ENCODE measurements at places on chromosomes 13 and 19.
A peak's percentile ranks its signal among the peaks of the same experiment; 100 is the strongest.

DNA sequence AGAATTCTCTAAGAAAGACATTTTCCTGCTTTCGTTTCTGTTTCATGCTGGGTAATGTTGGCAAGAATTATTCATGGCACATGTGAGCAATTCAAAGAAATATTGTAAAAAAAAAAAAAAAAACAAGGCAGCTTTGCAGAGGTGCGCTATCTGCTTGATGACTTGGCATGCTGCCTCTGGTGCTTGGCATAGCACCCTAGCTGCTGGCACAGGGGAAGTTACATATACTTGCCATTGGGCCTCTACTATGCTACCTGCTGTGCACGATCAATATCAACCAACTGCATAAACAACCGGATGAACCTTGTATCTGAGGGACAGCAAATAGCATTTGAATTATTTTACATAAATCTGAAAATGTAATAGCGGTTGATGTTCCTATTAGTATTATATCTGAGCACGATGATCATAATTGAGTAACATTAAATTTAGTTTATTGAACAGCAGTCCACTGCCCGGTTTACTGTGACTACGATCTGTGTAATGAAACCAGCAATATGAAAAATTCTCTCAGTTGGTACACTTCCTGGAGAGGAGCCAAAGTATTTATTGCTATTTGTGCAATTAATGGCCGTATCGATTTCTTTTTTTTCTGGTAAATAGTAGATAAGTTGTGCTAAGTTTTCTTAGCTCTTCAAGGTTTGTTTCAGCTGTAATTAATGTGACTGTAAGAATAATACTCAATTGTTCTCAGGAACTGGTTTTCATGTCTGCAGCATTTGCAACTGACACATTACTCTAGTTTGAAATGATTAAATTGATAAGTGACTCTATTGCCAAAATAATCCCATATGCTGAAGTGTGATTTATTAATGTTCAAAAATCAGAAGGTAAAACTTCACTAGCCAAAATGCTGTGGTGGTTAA lies 717.3 kb downstream of the DACH1 start:
- DNase-seq = no peak

GRCh38 chr19:30651066-30651465 lies 278.9 kb downstream of the ZNF536 start:
- no peak for DNase-seq

DNA sequence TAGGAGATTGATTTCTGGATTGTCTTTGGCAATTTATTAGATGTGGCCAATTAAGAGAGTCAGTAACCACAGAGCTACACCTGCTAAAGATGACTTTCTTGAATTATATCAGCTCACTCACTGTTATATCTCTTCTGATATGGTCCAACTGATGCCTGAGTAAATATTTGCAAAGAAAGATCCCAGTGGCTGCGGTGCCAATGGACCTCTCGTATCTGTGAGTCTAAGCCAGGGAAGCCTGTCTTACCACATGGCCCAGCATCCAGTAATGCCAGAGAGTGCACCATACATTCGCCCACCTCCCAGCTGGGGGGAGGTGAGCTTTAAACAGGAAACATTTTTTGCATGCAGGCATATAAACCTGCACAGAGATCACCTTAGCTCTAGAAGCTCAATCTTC lies 82.7 kb upstream of the SLC15A1 start:
- no peak for DNase-seq

GRCh38 chr13:28049880-28050875 lies 50.2 kb downstream of the FLT3 start:
- no peak for DNase-seq

- no peak for DNase-seq
Observed at GRCh38 chr19:3276341-3276799, 51.9 kb downstream of the CELF5 start.

DNA sequence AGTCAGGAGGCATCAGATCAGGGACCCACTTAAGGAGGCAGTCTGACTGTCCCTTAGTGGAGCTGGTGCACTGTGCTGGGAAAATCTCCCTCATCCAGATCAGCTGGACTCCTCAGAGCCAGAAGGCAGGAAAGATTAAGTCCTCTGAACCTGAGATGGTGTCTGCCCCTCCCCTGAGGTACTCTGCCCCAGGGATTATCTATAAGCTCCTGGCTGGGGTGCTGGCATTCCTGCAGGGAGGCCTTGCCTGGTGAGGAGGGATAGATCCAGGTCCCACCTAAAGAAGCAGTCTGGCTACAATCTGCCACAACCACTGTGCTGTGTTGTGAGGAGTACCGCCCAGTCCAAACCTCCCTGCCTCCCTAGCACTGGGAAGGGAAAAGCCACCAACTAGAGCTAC lies 81.2 kb downstream of the NHLRC3 start:
- DNase-seq = no peak

DNA sequence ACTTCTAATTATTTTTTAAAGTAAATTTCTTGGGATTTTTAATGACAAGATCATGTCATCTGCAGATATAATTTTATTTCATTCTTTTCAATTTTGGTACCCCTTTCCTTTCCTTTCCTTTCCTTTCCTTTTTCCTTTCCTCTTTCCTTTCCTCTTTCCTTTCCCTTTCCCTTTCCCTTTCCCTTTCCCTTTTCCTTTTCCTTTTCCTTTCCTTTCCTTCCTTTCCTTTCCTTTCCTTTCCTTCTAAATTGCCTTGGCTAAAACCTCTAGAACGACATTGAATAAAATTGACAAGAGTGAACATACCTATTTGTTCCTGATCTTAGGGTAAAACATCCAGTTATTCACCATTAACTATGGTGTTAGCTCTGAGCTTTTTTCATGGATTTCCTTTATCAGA lies 334.1 kb downstream of the NDFIP2 start:
- DNase-seq = no peak

DNA sequence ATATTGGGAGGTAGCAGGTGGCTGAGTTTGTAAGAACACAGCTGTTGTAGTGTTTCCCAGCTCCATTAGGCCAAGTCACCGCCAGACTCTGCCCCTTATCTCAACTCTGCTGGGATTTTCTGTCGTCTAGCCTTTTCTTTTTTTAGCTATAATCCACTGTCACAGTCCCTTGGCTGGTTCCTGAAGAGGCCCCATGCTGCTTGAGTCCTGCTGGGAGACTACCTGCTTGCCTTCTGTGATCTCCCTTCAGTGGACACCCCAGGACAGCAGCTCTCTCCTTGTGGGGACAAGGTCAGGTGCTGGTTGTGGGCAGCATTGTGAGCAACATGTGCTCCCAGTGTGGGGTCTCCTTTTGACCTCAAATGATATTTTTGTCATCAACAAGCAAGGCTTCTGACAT lies 195.0 kb upstream of the ATXN8OS start:
- no peak for DNase-seq

GRCh38 chr19:9793071-9793591 lies 24.6 kb upstream of the ZNF846 start:
- peak; percentile 23 for DNase-seq

DNA sequence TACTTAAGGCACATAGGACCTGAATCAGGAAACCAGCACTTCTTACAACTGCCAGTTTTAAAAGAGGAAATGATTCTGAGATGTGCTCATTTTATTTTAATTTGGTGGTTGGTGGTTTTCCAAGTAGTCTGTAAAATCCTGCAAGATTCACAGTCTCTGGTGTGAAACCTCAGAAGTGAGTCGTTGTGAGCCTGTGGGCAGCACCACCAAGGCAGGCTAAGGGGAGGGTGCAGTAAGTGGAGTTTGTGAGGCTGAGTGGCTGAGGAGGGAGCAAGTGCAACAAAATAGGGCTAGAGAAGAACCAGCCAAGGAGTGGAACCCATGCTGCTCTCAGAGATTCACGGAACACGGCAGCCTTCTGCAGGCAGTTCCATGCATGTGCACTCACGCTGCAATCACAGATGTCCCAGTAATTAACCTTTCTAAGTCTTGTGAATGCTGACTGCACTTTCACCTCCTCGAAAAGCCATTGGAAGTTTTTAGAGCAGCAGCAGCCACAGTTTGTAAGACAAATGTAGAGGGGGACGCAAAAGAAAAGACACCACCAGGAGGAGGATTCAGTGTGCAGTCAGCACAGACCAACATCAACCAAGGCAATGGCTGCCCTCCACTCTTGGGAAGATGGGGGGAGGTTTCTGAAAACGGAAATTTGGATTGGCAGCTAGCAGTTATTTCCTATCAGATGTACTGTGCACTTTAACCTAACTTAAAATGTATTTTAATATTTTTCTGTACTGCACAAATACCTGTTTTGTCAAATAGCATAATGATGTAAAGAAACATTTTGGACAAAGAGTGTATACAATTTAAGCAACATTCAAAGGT lies 44.9 kb downstream of the ESD start:
- no peak for DNase-seq

GRCh38 chr13:39618561-39618960 lies 15.6 kb upstream of the LHFPL6 start:
- no peak for DNase-seq

- DNase-seq = no peak
Observed at GRCh38 chr13:98959786-98960605, 17.9 kb downstream of the DOCK9 start.

DNA sequence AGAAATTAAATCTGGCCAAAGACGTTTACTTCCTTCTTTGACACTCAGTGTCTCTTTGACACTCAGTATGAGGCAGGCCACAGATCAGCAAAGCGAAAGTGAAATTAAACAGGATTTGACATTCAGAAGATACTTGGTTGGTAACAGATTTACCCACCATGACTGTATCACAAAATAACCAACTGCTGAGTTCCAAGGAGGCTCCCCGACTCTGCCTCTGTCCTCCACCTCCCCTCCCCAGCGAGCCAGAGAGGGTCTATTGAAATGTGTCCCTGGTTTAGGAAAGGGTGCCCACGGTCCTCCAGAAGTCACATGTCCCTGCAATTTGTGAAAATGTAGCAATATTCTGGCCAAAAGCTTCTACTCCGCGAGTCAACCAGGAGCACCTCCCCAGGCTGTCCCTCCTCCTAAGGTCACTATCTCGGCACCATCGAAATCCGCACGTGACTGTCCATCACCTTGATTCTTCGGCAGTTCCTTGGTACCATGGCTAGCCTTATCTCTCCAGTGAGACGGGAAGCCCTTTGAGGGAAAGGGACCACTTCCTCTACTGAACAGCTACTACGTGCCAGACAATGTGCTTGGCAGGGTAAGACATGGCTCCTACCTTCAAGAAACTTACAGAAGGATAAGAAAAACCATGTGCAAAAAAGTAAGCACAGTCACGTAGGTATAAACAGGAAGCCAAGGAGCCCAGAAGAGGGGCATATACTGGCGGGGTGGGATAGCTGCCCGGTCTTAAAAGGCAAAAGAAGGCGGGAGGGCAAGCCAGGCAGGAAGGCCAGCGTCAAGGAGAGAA lies 1.5 kb downstream of the N4BP2L1 start:
- no peak for DNase-seq

DNA sequence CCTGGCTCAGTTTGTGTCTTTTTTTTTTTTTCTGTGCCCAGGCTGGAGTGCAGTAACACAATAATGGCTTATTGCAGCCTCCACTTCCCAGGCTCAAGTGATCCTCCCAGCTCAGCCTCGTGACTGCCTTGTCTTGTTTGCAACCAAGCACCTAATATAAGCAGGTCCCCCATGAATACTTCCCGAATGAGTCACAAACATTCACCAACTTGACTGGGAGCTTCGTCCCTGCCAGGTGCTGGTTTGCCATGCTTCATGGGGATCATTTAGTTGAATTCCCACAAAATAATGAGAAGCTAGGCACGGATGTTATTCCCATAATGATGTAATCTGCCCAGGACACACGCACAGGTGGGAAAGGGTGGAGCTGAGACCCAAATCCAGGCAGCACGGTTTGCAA lies 176.5 kb downstream of the CACNA1A start:
- no peak for DNase-seq

GRCh38 chr13:21970172-21970571 lies 299.3 kb downstream of the FGF9 start:
- no peak for DNase-seq

- no peak for DNase-seq
Observed at GRCh38 chr13:36840718-36841250, 21.8 kb downstream of the RFXAP start.

DNA sequence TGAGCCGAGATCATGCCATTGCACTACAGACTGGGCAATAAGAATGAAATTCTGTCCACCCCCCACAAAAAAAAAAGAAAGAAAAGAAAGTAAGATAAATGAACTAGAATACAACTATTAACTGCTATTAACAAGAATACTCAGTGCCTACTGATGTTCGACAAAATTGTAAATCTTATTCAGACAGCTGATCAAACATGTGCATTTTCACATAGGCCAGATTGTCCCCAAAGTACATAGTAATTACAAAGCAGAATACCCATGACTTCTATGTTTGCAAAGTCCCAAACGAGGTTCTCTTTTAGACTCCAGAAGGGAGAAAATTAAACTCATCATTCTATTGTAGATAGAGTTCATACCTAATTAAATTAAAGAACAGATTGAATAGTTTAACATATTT lies 113.4 kb downstream of the UFM1 start:
- DNase-seq = no peak

DNA sequence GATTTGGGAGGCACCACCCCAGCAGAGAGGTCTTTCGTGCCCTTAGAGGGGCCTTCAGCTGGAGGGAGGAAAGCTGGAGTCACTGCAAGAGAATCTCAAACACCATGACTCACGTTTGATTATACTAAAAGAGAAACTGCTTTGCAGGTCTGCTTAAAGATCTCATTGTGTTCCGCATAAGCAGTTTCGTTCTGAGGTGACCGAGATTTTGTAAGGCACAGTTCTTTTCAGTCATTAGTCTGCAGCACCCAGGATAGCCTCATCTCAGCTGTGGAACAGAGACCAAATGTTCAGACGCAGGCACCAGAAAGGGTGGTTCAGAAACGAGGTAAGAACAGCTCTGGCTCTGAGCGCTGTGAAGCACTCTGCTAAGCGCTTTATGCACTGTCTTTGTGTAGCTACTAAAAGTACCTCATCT lies 71.2 kb upstream of the GTF3A start:
- no peak for DNase-seq

DNA sequence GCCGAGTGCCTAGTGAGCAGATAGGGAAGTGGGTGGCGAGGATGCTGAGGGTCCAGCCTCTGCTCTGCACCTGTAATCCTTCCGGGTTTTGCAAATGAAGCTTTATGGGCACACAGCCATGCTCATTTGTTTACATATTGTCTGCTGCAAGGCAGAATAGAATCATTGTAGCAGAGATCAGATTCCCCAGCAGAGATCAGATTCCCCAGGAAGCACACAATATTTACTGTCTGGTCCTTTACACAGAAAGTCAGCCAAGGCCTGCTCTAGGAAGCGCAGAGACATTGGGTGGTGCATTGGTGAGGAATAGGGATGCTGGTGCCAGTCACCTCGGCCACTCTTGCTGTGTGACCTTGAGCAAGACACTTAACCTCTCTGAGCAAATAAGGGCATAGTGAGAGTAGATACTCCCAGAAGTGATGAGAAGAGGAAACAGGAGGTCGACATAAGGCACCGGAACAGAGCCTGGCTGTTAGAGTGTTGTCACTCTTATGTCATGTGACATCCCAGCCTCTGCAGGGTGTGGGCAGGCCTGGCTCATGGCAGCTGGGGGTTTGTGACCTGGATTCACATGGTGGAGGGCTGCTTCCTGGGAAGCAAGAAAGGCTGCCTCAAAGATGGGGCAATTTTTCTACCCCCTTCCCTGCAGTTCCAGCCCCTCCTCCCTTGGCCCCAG lies 25.6 kb downstream of the CARM1 start:
- DNase-seq = no peak

- no peak for DNase-seq
Observed at GRCh38 chr13:107117327-107118012, 549.5 kb upstream of the ARGLU1 start.
